ENCODE measurements at places on chromosomes 7 and 10. TPM values are rescaled to one million over a fixed set of nuclear protein-coding genes. Genes with fewer than 3 reads are reported as not detected.

GRCh38 chr7:61576-62360 is 130.6 kb upstream of the FAM20C start:
- no peak for DNase-seq

DNA sequence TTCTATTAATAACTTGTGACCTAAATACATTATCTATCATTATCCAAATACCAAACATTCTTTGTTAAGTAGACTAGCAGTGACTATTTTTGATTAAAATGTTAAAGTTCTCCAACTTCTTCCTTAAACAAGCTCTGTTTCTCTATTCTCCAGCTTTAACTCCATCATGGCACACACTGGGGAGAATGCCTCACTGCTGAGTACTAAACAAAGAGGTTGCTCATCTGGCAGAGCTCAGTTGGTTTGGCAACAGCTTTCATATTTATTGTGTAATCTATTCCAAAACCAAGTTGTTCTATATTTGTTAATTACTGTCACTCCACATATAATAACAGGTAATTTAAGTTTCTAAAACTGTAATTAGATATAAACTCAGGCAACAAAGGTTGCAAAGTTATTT is 89.6 kb downstream of the USP6NL start:
- DNase-seq, result no peak

DNA sequence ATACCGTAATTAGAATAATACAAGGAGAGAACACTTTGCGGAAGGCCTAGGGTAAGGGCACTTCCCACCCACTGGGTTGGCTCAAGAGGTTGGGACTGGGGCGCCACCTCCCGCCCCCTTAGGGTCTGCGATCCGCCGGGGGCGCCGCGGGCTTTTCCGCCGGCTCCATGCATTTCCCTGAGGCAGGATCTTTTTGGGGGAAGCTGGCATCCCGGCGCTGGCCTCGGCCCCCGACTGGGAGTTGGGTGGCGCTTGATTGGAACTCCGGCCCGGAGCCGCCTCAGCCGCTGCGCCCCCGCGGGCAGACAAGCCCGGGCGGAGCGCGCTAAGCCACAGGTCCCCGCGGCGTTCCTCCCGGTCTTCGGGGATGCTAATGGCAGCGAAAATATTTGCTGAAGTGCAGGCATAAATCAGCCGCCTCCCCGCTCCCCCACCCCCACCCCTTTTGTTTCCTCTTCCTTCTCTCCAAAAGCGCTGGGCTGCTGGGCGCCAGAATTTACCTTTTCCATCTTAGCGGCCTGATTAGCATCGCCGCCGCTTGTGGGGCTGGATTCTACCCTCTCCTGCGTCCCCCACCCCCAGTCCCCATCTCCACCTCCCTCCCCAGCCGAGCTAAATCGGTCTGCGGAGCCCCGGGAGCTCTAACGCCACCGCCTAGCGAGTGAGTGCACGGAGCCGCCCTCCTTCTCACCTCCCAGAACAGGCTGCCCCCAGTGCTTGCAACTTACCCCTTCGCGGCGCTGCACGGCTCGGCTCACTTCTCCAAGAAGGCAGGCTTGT is 5.1 kb downstream of the UNC5B start:
- no peak for DNase-seq

Gene LOXL4
- polyA plus RNA-seq, result 2.0 TPM

DNA sequence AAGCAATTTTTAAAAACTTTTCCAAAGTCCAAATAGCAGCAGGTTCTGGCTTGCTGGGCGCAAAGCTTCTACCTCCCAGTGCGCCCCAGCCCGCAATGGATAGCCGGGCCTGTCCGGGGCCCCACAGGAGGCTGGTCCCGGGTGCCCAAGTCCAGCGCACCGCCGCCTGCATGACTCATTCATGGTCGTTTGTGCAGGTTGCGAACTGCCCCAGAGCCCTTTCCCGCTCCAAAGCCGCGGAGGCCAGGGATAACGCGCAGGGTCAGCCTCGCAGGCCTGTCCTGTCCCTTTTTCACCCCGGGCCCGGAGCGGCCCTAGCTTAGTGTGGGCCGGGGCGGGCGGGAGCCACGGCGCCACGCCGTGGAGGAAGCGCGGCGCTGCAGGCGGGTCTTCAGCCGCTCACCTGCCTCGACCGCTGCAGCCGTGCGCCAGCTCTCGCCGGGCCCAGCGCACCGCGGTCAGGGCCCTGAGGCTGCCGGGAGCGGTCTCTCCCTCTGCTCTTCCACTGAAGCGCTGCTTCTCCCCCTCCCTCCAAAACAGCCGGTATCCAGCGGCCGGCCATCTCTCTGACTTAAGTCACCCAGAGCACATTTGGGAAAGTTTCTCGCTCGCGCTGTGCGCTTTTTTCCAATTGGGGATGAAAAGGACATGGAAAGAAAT is 1.7 kb upstream of the EGR2 start:
- peak; percentile 78 for DNase-seq

DNA sequence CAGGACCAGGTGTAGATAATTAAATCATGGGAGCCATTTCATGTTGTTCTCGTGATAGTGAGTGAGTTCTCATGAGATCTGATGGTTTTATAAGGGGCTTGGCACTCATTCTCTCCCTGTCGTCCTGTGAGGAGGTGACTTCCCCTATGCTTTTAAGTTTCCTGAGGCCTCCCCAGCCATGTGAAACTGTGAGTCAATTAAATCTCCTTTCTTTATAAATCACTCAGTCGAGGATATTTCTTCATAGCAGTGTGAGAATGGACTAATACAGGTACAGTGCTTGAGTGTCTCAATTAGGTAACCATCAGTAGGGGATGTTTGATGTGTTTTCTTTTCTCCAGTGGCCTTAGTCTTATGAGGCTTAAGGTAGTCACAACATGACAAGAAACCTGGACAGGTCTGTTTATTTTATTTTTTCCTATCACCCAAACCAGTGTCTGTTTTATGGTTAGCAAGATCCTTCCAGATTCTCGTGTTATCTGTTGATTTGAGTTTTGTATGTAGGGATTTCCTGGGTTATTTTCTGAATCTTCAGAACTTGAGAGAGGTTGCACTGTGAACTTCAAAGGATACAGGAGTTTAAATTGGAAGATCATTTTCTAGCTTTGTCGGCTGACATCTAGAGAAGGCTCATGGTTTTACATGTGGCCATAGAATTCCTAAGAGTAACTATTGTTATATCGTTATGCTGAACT is 32.1 kb downstream of the UMAD1 start:
- no peak for DNase-seq

DNA sequence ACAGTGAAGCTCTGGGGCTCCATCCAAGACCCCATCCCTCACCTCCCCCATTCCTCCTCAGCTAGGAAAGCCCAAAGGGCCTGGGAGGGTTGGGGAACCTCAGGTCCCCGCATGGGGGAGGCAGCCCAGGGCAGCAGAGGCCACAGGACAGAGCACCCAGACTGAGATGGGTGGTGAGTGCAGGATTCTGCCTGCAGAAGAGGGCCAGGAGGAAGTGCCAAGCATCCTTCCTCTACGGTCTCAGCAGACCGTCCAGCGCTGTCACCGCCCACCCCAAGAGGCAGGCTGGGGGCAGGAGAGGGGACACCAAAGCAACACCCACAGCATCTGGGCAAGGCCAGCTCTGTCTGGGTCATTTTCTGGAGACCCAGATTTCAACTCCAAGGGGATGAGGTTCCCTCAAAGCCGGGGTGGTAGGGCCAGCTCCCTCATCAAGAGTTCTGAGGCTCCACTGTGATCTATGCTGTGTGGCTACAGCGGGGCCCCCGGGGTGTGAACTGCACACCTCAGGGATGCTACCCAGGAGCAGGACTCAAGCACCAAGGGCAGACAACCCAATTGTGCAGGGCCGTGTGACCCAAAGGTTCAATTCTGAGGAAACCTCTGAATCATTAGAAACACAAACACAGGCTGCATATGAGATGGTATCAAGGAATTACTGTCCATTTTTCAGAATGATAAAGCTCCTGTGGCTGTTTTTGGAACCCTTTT is 46.8 kb downstream of the CAMK2B start:
- DNase-seq, result no peak

DNA sequence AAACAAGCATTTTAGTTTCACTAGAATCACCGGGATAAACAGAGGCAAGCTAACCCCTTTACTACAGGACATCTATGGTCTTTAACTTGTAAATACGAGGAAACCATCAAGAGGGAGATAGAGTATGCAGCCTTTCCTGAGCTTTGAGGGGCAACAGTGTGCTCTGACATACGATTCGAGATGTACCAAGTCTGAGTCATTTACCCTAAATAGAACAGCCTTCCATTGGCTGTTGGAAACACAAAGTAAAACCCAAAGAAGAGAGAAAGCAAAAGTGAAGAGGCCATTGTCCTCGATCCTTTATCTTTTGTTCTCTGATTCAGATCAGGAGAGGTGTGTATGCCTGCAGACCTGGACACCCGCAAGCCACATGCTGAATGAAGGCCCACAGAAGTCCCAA is 289.5 kb downstream of the KCNMA1 start:
- no peak for DNase-seq

Gene COL17A1
- 1.7 TPM for polyA plus RNA-seq

Gene PPP1R3C
- 10.9 TPM for polyA plus RNA-seq

- DNase-seq, result peak; percentile 56
Observed at GRCh38 chr7:97006055-97006815, 882 bp downstream of the DLX6 start.

GRCh38 chr7:124728610-124729009 is 37.0 kb downstream of the GPR37 start:
- DNase-seq, result no peak

GRCh38 chr10:3468919-3469638 is 296.5 kb upstream of the PITRM1 start:
- peak; percentile 79 for DNase-seq

DNA sequence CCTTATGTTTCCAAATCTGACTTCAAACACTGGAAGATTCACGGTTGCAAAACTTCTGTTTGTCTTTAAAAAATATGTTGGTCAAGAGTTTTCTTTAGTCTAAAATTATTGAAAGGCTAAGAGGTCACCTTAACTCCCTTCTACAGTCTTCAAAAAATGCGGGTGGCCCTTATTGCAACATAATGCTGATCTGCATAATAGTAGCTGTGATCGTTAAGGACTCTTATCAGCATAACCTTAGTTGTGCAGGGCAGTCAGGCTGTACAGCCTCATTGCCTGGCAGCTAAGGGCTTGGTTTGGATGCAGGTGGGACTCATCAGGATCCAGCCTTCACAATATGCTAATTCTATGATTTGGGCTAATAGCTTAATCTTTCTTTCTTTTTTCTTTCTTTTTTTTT is 15.0 kb downstream of the KIAA1217 start:
- DNase-seq, result no peak

Gene ADCYAP1R1
- not detected for polyA plus RNA-seq

DNA sequence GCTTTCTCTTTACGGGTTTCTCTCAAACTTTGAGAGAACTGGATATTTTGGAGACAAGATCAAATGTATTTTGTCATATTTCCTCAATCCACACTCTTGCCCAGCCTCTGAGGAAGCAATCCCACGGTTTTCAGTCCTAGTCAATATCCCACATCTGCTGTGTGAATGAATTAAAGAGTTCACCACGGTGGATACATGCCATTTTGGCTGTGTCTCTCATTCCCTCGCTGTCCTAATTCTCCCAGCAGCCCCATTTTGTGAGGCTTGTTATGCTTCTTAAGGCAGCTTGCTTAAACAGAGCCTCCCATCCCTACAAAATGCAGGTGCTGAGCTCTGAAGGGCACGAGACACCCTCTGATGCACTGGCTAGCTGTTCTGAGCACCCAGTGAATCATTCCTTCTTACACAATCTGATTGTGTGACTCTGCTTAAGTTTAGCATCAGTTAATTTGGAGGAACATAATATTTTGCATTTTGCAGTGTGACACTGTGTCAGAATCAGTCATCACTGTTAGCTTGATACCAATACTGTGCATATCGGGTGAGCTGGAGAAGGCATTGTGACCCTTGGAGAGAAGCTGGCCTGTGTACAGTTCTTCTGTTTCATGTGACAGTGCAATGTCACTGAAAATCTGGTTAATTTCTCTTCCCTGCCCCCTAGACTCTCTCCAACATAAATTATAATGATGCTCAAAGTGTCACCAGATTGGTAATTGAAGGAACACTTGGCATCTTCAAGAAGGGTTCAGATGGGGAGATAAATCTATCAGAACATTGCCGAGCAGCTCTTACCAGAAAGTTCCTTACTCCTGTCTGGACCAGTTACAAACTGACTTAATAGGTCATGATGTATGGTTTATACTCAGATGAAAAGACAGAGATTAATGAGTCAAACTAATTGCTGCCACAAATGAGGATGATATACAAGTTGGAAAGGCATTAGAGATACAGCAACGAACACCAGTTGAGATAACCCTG is 103.7 kb upstream of the AOAH start:
- no peak for DNase-seq

Gene FAM180A
- polyA plus RNA-seq, result not detected

GRCh38 chr7:7176406-7177043 is 5.8 kb upstream of the C1GALT1 start:
- DNase-seq, result peak; percentile 76

GRCh38 chr10:24251547-24251946 is 42.6 kb downstream of the KIAA1217 start:
- no peak for DNase-seq

- DNase-seq, result no peak
Observed at GRCh38 chr10:74705358-74705980, 120.9 kb upstream of the KAT6B start.

DNA sequence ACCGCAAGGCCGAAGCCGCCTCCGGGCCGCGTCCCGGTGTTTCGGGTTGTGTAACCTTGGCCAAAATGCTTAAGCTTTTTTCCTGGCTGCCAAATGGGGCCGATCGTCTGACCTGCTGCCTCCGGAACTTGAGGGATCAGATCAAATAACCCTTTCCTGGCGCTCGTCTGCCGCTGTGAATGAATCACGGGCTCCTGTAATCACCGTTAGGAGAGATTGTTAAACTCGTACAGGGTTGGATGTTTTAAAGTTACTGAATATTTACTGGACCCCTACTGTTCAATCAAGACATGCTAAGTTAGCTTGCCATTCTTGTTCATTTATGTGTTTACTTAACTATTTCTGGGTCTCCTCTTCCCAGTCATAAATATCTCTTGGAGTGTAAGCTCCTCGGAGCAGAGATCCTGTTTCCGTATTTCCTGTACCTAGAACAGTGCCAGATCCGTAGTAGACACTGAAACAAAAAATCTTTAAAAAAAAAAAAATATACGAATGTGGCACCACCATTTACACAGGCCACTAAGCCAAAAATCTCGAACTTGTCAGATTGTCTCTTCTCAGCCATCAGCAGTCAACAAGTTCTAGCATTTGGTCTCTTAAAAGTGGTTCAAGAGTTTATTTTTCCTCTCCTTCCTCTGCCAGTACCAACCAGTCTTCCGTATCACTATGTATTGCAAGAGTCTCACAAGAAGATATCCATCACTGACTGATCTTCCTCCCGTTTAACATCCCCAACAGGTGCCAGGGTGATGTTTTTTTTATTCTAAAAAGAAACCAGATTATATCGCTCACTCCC is 650 bp upstream of the TM9SF3 start:
- DNase-seq, result peak; percentile 34

Gene AGAP4
- polyA plus RNA-seq, result 7.7 TPM

DNA sequence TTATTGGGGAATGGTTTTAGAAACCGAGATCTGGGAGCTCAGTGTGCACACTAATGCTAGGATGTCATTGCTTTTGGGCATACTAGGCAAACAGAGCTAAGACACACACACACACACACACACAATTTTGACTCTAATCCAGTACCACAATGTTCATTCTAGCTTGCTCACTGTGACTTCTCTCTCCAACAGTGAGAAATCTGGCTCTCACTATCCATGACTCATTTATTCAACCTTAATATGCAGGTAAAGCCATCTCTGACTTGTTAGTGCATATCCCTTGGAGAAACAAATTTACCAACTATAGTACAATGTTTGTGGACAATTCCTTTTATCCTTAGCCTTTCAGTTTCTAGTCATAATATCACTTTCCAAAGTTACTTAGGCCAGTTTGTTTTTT is 5.9 kb upstream of the BMS1 start:
- no peak for DNase-seq

- DNase-seq, result no peak
Observed at GRCh38 chr10:123560301-123561140, 105.6 kb upstream of the GPR26 start.

Gene ZP3
- 19.5 TPM for polyA plus RNA-seq

GRCh38 chr10:22246680-22247391 is 29.0 kb upstream of the EBLN1 start:
- DNase-seq, result peak; percentile 83

Measured in A549 (cell line).